ENCODE measurements at places on chromosomes 2 and 18.

DNA sequence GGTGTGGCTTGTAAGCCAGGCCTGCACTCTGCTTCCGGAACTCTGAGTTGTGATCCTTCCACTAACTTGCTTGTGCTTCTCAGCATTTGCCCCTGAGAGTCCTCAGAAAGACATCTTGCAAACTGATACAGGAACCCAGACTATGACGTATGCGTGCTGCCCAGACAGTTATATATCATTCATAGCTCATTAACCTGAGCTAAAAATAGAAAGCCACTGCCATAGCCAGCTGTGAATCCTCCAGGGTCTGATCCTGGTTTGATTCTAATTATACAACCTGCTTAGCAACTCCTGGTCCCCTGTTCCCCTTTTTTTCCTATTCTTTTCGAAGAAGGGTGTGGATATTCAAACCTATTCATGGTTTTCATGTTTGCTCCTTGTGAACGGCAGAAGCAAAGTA is 63.7 kb downstream of the MARCHF4 start:
- H3K4me3 ChIP-seq = no peak overlapping the region
- no peaks in the 10 kb centered on the region for H3K27me3 ChIP-seq
- no peaks in the 10 kb centered on the region for H3K36me3 ChIP-seq
- no peak overlapping the region for H3K27ac ChIP-seq

DNA sequence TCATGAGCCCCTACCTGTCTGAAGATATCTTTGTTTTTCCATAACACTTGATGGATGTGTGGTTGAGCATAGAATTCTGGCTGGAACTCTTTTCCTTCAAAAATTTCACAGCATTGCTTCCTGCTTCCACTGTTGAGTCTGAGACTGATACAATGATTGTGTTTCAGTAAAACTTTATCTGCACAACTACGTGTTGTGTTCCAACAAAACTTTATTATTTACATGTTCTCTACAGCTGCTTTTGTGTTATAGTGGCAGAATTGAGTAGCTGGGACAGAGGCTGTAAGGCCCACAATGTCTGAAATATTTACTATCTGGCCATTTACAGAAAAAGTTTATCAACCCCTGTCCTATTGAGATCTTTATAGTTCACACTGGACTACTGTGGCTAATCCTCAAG is 275.3 kb downstream of the PHLPP1 start:
- H3K27ac ChIP-seq = no peak overlapping the region
- no peaks in the 10 kb centered on the region for H3K4me1 ChIP-seq
- H3K36me3 ChIP-seq = no peaks in the 10 kb centered on the region
- peaks cover 12% of the 10 kb centered on the region for H3K27me3 ChIP-seq
- no peak overlapping the region for H3K4me3 ChIP-seq
- DNase-seq = no peak

GRCh38 chr2:164363646-164364045 is 257.6 kb downstream of the GRB14 start:
- H3K4me3 ChIP-seq = no peak overlapping the region
- peaks cover 8% of the 10 kb centered on the region for H3K27me3 ChIP-seq
- H3K36me3 ChIP-seq = no peaks in the 10 kb centered on the region
- no peaks in the 10 kb centered on the region for H3K4me1 ChIP-seq
- no peak overlapping the region for H3K27ac ChIP-seq

DNA sequence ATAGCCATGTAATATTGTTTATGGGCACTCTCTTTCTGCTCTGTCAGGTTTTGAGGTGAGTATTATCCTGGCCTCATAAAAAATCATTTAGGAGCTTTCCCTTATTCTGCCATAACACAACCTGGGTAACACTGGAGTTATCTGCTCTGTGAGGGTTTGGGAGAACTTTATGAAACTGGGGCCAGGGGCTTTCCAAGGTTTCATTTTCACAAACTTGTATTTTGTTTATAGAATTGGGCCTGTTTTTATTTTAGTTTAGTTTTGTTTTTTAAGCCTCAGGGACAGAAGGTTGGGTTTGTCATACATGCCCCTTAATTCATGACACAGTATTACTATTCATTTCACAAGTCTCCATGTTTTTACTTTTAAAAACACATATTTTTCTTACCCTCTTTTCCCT is 83.5 kb downstream of the IRS1 start:
- peaks cover 2% of the 10 kb centered on the region for H3K27me3 ChIP-seq
- no peak overlapping the region for H3K27ac ChIP-seq
- no peak for DNase-seq
- no peak overlapping the region for H3K4me3 ChIP-seq
- no peaks in the 10 kb centered on the region for H3K36me3 ChIP-seq
- H3K4me1 ChIP-seq = no peaks in the 10 kb centered on the region

- H3K4me3 ChIP-seq = no peak overlapping the region
- H3K27ac ChIP-seq = no peak overlapping the region
- H3K27me3 ChIP-seq = no peaks in the 10 kb centered on the region
- no peak for DNase-seq
- no peaks in the 10 kb centered on the region for H3K36me3 ChIP-seq
Measured at GRCh38 chr2:150630587-150631235, 143.2 kb upstream of the RND3 start.

- no peaks in the 10 kb centered on the region for H3K36me3 ChIP-seq
- DNase-seq = no peak
- H3K27me3 ChIP-seq = peaks cover 3% of the 10 kb centered on the region
- H3K4me3 ChIP-seq = no peak overlapping the region
- no peak overlapping the region for H3K27ac ChIP-seq
Measured at GRCh38 chr2:118049816-118050140, 35.9 kb upstream of the CCDC93 start.

DNA sequence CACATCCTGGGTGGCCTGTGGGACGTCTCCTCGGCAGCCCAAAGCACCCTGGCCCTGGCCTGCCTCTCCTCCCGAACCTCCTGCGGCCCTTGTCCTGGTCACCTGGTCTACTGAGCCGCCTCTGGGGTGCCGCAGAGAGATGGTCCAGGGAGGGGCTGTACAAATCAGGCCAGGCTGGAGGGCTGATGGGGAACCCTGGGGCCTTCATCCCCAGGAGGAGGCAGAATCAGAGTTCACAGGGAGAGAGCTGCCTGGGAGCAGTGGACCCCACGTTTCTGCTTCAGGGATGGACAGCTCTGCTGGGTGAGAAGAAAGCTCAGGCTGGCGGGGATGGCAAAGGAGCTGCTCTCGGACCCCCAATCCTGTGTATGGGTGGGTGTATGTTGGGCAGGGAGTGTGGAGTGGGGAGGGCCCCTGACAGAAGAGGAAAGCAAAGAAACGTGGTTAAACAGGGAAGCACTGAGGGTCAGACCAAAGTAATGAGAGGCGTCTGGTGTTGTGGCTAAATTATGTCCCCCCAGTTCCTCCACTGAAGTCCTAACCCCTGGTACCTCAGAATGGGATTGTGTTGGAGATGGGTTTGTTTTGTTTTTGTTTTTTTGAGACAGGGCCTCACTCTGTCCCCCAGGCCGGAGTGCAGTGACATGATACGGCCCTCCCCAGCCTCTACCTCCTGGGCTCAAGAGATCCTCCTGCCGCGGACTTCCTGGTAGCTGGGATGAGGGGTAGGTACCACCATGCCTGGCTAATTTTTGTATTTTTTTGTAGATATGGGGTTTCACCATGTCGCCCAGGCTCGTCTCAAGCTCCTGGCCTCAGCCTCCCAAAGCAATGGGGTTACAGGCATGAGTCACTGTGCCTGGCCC is 73.4 kb upstream of the SMAD7 start:
- no peak overlapping the region for H3K27ac ChIP-seq
- no peaks in the 10 kb centered on the region for H3K27me3 ChIP-seq
- H3K4me1 ChIP-seq = no peaks in the 10 kb centered on the region
- no peak overlapping the region for H3K4me3 ChIP-seq
- DNase-seq = no peak
- H3K36me3 ChIP-seq = no peaks in the 10 kb centered on the region

Data from progenitor cell of endocrine pancreas (in vitro differentiated cells).